ENCODE measurements at places on chromosomes 5 and 9.

DNA sequence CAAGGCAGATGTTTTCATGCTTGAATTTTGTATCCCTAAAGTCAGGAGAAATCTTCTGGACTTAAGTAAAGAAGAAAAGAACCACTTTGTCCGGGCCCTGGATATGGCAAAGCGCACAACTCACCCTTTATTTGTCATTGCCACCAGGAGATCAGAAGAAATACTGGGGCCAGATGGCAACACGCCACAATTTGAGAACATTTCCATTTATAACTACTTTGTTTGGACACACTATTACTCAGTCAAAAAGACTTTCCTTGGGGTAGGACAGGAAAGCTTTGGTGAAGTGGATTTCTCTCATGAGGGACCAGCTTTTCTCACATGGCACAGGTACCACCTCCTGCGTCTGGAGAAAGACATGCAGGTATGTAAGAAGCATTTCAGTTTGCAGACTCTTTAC is 2.3 kb downstream of the TYRP1 start:
- H3K36me3 ChIP-seq, result no peaks in the 10 kb centered on the region
- no peaks in the 10 kb centered on the region for H3K4me1 ChIP-seq
- no peak for DNase-seq

GRCh38 chr5:138615461-138615860 is 40.3 kb upstream of the HSPA9 start:
- H3K27ac ChIP-seq, result no peak overlapping the region
- DNase-seq, result no peak
- peaks cover 9% of the 10 kb centered on the region for H3K4me1 ChIP-seq
- H3K4me3 ChIP-seq, result no peak overlapping the region
- peaks cover 1% of the 10 kb centered on the region for H3K36me3 ChIP-seq

DNA sequence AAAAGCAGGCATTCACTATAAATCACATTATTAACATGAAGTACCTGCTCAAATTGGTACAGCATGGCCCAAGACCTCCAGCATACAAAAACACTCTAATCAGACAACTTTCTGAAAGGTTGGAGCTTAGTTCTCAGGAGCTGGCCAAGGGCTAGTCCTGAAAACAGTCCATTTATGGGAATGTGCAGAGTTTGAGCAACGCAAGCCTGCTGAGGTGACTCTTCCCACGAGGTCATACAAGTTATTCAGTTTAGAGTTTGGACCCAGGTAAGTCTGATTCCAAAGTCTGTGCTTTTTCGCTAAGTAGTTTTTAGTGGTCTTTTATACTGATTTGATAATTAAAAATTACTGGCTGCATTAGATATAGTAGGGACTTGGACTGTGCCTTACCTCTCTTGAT is 52.6 kb downstream of the AP3S1 start:
- peaks cover 11% of the 10 kb centered on the region for H3K36me3 ChIP-seq
- DNase-seq, result no peak
- H3K4me1 ChIP-seq, result no peaks in the 10 kb centered on the region
- no peak overlapping the region for H3K4me3 ChIP-seq
- no peaks in the 10 kb centered on the region for H3K27me3 ChIP-seq

GRCh38 chr9:120936011-120936763 is 9.6 kb upstream of the TRAF1 start:
- H3K27ac ChIP-seq, result peak overlapping the region; percentile 74
- peaks cover 51% of the 10 kb centered on the region for H3K4me1 ChIP-seq
- H3K36me3 ChIP-seq, result peaks cover 4% of the 10 kb centered on the region
- no peaks in the 10 kb centered on the region for H3K27me3 ChIP-seq

GRCh38 chr5:62547945-62548630 is 30.5 kb upstream of the LRRC70 start:
- no peak for DNase-seq
- H3K27me3 ChIP-seq, result no peaks in the 10 kb centered on the region
- H3K27ac ChIP-seq, result peak overlapping the region; percentile 24
- H3K36me3 ChIP-seq, result peaks cover 16% of the 10 kb centered on the region
